ENCODE measurements at places on chromosomes 12 and 14.
A peak's percentile ranks its signal among the peaks of the same experiment; 100 is the strongest.

DNA sequence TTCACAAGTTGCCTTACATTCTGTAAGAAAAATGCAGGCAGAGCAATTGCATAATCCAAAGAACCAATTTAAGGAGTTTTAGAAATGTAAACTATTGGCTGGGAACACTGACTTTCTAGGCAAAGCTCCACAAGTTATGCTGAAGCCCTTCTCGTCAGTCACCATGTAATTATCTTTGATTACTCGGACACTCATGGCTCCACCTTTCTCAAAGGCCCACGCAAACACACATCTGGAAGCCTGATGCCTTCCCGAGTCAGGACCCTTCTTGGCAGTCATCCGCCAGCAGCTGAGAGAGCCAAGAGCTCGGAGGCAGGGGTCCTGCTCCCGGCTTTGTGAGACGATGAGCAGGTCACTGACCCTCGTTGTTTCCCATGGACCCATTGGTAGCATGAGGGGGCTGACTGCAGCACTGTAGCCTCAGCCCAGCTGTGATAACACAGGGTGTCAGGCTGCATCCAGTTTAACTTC, 202.2 kb downstream of the TMEM132D start:
- peak; percentile 78 for DNase-seq

- DNase-seq = peak; percentile 16
Observed at GRCh38 chr12:107242189-107242588, 148.8 kb upstream of the CRY1 start.

DNA sequence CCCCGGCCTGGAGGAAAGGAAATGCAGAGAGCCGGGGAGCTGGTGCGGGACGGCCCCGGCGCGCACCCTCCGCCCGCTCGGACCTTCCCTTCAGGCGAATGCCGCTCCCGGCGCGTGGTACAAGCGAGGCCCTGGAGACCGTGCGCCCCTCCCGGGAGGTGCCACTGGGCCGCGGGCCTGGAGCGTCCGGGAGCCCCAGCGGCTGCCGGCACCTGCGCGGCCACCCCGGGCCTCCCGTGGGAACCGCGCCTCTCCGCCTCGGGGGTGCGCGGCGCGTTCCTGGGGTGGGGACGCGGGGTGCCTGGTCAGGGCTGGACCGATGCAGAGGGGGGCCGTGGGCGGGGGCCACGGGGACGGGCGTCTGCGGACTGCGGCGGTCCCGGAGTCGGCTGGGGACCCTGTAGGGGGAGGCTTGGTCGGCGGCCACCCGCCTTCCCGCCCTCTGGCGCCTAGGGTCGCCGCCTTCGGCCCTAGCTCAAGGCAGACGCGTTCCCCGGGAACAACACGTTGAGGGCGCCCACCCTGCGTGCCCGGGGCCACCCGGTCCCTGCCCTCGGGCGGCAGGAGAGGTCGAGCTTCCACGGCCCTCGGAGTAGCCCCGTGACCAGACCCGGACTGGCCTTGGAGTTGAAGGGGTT, 599 bp downstream of the PAPLN start:
- peak; percentile 31 for DNase-seq

DNA sequence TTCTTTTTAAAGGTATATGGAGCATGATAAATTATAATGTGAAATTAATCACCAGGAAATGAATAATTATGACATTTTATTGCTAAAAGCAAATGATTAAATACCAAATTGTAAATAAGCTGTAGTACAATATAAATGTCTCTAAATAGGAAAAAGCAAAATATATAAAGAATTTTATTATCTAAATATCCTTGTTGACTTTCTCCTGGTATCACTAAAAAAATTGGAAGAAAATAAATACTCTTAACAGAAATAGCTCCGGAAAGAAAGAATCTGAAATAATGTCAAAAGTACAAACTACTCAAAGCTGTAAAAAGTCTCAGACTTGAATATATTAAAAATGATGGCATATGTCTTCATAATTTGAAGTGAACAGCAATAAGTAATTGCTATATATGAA, at the start of gene OR11H7:
OR11H7 (plus strand) TSS at position 301 of the 400 bp plus-strand sequence.
- no peak for DNase-seq

GRCh38 chr12:103742349-103742932, 98.6 kb downstream of the NT5DC3 start:
- peak; percentile 28 for DNase-seq
